ENCODE measurements at places on chromosomes 2 and 18. TPM values are rescaled to one million over a fixed set of nuclear protein-coding genes. Genes with fewer than 3 reads are reported as not detected.

DNA sequence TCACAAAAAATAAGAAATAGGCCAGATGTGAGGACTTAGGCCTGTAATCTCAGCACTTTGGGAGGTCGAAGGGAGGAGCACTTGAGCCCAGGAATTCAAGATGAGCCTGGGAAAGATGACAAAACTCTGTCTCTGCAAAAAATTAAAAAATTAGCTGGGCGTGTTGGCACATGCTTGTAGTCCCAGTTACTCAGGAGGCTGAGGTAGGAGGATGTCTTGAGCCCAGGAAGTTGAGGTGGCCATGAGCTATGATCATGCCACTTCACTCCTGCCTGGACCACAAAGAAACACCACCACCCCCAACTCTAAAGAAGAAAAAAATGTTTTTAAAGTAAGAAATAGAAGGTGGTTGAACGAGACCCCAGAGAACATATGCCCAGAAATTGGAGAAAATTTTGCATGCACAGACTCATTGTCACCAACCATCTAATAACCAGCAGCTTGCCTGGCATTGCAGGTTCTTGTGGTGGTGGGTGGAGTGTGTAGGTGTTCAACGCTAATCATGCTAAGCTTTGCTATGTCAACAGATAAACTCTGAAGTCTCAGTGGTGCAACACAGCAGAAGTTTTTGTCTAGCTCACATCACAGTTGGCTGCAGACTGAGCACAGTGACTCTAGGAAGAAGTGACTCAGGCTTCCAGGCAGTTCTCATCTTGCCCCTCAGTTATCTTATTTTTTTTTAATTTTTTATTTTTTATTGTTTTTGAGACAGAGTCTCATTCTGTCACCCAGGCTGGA is 18.6 kb downstream of the ARL4C start:
- no peak for DNase-seq

SAG gene
- not detected for total RNA-seq

DNA sequence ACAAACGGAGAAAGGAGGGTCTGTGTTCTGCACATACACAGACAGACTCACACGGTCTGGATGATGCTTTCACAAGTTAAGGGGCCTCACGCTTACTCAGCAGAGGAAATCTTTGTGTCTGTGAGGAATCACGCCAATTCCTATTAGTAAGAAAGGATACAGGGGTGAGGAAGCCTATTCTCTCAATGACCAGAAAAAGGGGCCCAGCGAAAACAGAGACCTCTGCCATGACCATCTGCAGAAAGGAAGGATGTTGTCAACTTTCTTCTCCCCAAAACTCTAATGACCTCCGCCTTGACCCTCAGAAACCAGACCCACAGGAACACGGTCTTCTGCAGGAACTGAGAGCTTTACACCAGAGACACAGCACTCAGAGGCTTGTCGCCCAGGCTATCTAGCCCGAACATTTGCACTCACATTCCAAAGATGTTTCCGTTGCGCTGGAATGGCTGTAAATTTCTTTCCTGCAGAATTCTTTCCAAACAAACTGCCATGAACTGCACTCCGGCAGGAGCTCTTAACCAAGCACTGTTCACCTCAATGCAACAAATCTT is 186.3 kb downstream of the TCF4 start:
- DNase-seq = peak; percentile 66

DPY30 gene
- total RNA-seq = 86.0 TPM

GRCh38 chr2:59936048-59936447 is 617.4 kb downstream of the BCL11A start:
- no peak for DNase-seq

DNA sequence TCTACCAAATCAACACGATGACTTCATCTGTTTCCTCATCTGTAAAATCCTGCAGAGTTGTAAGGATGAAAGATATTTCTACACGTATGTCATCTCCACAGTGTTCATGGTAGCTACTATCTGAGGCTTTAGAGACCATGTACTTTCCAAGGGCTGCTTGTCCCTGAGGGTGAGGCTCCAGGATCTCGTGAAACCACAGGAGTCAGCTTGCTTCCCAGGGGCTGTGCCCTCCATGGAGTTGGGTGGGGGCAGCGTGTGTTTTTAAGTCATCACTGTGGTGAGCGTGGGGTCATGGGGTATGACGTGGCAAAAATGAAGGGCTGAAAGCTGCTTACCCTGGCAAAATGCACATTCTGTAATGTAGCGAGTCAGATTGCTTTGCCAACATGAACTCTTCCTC is 81.6 kb downstream of the ASAP2 start:
- peak; percentile 74 for DNase-seq

- peak; percentile 37 for DNase-seq
Observed at GRCh38 chr2:54728669-54729120, 5.2 kb downstream of the EML6 start.

CYS1 gene
- 1.1 TPM for total RNA-seq

DNA sequence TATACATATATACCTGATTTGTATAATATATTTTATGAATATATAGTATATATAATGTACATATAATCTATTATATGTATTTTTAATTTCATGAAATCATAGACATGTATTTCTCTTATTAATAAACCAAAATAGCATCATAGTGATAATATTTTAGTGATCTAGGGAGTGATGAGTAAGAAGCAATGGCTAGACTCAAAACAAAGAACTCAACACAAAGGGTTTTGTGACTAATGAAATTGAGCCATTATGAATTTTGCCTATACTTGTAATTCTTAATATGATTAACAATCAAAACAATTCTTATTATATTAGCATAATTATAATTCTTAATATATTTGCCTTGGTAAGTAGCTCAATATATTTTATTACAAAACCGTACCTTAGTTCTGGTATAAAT is 1614.1 kb upstream of the TMEFF2 start:
- DNase-seq = no peak

RTP5 gene
- total RNA-seq = not detected

- no peak for DNase-seq
Observed at GRCh38 chr2:14712111-14712510, 79.6 kb downstream of the LRATD1 start.

ANKRD30B gene
- 0.33 TPM for total RNA-seq

DNA sequence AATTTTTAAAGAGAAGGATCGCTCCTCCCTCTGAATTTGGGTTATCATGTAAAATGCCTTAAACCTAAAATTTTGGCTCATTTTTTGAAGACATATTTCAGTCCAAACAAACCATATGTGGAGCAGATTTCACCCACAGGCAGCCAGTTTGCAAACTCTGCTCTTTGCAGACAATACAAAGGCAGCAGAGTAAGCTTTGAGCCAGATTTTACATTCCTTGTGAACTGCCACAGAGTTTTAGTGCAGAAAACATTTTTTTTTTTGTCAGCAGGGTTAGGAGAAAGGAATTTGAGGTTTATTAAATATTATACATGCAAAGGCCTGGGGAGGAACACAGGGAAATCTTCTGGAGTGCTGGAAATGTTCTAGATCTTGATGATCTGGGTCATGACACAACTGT is 171.9 kb upstream of the FN1 start:
- no peak for DNase-seq

DNA sequence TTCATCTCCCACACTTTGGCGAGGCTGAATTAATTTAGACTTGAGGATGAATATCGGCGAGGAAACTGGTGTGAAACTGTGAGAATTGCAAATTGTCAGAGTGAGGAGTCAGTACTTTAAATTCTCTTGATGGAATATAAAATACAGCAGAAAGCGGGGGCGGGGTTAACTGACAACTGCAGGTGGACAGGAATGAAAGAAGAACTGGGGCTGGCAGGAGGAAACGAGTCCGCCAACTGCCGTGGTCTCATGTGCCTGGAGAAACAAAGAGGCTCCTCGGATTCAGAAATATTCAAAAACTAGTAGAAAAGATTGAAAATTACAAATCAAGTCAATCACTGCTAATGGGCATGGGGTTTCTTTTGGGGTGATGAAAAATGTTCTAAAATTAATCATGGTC is 44.3 kb downstream of the MOGAT1 start:
- DNase-seq = no peak

DNA sequence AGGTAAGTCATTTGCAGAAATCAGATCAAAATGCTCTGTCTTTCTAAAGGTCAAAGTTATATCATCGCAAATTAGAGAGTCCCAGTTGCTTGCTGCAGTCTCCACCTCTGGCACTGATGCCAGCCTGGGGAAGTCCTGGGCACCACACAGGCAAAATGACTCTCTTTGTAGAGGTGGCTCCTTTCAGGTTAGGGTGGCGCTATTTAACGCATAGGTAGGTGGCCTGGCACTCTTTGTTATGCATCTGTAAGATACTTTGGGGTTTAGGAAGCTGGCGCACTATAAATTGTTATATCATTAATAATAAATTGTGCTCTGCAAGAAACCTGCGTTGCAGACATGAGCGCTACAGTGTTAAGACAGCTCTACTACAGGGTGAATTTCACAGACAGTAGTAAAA is 268.5 kb downstream of the ICOS start:
- DNase-seq = no peak

DNA sequence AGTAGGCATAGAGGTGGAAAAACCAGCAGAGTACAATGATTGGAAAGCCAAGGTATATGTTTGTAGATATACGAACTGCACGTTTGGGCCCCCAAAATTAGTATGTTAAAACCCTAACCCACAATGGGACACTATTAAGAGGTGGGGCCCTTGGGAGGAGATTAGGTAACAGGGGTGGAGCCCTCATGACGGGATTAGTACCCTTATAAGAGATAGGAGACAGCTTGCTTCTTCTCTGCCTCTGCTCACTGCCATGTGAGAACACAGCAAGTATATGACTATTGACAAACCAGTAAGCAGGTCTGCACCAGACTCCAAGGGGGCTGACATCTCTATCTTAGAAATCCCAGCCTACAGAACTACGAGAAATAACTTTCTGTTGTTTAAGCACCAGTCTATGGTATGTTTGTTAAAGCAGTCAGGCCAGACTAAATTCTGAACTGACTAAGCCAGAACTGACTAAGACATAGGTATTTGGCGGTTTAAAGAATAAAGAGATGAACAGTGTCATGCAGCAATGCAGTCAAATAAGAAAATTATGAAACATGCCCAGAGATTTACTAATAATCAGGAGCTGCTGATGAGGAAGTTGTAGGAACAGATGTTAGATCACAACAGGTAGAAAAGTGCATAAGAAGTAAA is 182.9 kb downstream of the DYM start:
- no peak for DNase-seq

MC2R gene
- not detected for total RNA-seq

DNA sequence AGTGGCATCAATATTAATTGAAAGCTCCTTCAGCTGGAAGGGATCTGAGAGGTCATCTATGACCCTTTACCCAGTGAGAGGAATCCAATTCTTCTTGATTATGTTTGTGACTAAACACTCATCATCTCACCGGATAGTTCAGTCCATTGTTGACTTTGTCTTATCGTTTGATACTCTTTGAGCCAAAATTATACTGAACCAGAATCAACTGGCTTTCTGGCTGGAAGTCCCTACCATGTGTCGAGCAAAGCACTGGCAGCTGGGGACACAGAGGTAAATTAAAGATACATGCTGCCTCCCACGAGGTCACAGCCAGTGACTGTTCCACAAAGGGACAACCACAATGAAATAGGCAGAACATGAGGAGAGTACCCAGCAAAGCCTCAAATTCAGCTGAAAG is 91.4 kb upstream of the FHL2 start:
- no peak for DNase-seq

GRCh38 chr2:217356781-217357180 is 496.9 kb upstream of the TNP1 start:
- no peak for DNase-seq

DNA sequence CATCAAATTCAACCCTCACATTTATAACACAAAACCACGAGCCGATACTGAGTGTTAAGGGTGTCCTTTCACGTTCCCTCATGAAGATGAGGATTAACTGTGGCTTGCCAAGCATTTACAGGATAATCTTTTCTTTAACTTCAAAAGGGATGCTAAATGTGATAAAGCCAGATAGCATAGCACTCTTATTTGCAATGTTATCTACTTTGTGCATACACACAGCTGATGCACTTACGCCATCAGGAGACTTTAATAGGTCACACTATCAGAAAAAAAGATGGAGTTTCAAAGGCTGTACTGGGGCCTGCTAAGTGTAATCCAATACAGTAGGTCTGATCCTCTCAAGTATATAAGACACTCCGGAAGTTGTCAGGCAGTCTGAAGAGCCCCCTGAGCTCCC is 572.7 kb downstream of the PIK3C3 start:
- DNase-seq = no peak

GPR55 gene
- total RNA-seq = 0.87 TPM

DNA sequence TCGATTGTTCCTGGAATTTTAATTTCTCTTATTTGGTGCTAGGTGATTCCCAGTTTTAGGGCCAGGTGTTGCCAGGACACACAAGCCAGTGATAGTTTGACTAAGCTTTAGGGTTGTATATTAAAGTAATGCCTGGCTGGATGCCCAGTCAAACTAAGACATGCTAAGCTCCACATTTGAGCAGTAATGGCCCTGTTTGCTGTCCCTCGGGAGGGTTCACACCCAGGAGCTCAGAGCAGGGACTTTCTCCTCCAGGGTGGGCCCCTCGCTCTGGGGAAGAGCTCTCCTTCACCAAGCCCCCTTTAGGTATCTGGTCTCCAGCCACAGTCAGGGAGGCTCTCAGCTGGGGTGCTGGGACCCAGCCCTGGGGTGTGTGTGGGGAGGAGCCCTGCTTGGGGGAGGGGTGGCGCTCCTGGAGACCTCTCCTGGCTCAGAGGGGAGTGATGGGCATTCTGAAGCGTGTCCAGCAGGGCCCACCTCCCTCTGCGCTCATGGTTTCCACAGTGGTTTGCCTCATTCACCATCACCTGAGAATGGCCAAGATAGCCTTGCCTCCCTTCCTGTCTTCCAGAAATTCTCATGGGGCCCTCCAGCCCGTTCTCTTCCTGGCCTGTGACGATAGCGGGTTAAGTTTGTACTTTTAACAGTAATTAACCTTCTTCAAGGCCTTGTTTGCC is 31.7 kb downstream of the INPP4A start:
- no peak for DNase-seq

ITPRIPL1 gene
- not detected for total RNA-seq

CREB1 gene
- total RNA-seq = 37.9 TPM

GRCh38 chr2:231476920-231477319 is 12.6 kb upstream of the NCL start:
- DNase-seq = no peak

DNA sequence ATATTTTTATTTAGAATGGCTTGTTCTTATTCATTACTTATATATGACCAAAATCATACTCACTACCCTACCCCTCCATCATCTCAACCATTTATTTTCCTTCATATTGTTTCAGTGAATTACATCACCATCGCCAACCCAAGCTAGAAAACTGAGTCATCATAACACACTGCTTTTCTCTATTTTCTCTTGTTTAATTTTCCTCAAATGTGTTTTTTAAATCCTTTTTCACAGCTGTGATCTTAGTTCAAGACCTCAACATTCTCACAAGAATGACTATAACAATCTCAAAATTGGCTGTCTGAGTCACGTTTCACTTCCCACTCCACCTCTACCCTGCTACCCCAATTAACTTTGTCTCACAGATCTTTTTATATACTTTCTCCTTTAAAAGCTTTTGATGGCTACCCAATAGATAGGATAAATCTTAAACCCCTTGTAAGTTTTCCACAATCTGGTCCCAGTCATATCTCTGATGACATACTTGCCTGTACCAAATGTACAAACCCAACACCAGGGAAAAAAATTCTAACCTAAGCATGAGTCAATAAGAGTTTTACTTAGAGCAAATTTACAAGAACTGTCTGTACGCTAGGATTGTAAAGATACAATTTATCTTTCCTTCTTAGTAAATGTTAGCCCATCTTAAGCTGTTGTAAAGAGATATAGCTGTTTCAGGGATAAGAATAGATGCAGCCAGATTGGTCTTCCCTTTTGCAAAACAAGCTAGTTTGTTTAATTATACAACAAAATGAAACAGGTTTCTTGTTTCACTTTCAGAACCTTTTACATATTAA is 635.1 kb upstream of the SLC39A10 start:
- DNase-seq = no peak

PPP3R1 gene
- total RNA-seq = 17.6 TPM

All from H4 (cell line).